ENCODE measurements at places on chromosomes 7 and 10.

- no peaks in the 10 kb centered on the region for H3K27me3 ChIP-seq
- no peaks in the 10 kb centered on the region for H3K4me1 ChIP-seq
- H3K27ac ChIP-seq, result no peak overlapping the region
- no peak for DNase-seq
- H3K36me3 ChIP-seq, result no peaks in the 10 kb centered on the region
- H3K4me3 ChIP-seq, result no peak overlapping the region
These were observed 30.6 kb downstream of the SVOPL start for GRCh38 chr7:138670594-138670993.

- H3K36me3 ChIP-seq, result no peaks in the 10 kb centered on the region
- no peak overlapping the region for H3K27ac ChIP-seq
- no peak for DNase-seq
These were observed 137.4 kb upstream of the CDC14C start for GRCh38 chr7:48786951-48787350.

- peak; percentile 79 for DNase-seq
- no peaks in the 10 kb centered on the region for H3K27me3 ChIP-seq
These were observed 5.4 kb upstream of the ZFYVE27 start for GRCh38 chr10:97731346-97732051.

GRCh38 chr10:124035928-124036558 is 57.4 kb downstream of the CHST15 start:
- no peak overlapping the region for H3K27ac ChIP-seq
- H3K4me1 ChIP-seq, result no peaks in the 10 kb centered on the region
- no peaks in the 10 kb centered on the region for H3K27me3 ChIP-seq
- H3K36me3 ChIP-seq, result no peaks in the 10 kb centered on the region
- peak; percentile 15 for DNase-seq
- no peak overlapping the region for H3K4me3 ChIP-seq
